ENCODE measurements at places on chromosomes 5 and 9. TPM values are rescaled to one million over a fixed set of nuclear protein-coding genes. Genes with fewer than 3 reads are reported as not detected.

The LRRC70 gene
- 18.0 TPM for total RNA-seq

The FAM151B gene
- 2.7 TPM for total RNA-seq

The GTF2H2C gene
- total RNA-seq = 29.6 TPM

The PCDHB10 gene
- total RNA-seq = 1.0 TPM

The RGP1 gene
- total RNA-seq = 8.5 TPM

The ZNF79 gene
- 13.7 TPM for total RNA-seq
